Progenitor cell of endocrine pancreas (in vitro differentiated cells): ENCODE measurements at places on chromosomes 16 and 17. TPM values are rescaled to one million over a fixed set of nuclear protein-coding genes. Genes with fewer than 3 reads are reported as not detected.
A peak's percentile ranks its signal among the peaks of the same experiment; 100 is the strongest.

DNA sequence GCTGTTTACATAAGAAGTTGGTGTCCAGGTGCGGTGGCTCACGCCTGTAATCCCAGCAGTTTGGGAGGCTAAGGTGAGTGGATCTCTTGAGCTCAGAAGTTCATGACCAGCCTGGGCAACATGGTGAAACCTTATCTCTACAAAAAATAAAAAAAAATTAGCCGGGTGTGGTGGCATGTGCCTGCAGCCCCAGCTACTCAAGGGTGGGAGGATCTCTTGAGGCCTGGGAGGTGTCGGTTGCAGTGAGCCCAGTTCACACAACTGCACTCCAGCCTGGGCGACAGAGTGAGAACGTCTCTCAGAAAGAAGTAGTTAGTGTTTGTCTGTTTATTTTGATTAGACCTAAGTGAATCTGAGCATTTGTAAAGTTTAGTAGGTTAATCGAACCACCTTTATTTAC lies 12.8 kb downstream of the DDX19A start:
- DNase-seq = no peak

DNA sequence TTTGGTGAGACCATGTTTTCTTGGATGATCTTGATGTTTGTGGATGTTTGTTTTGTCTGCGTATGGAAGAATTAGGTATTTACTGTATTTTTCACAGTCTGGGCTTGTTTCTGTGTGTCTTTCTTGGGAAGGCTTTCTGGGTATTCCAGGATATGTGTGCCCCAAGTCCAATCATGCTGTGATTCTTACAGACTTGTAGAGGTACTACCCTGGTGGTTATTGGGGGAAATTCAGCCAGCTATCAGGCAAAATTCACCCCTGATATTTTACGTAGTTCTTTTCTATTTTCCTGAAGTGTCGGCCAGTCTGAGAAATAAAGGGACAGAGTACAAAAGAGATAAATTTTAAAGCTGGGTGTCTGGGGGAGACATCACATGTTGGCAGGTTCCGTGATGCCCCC lies 33.4 kb upstream of the ARL4D start:
- no peak for DNase-seq

DNA sequence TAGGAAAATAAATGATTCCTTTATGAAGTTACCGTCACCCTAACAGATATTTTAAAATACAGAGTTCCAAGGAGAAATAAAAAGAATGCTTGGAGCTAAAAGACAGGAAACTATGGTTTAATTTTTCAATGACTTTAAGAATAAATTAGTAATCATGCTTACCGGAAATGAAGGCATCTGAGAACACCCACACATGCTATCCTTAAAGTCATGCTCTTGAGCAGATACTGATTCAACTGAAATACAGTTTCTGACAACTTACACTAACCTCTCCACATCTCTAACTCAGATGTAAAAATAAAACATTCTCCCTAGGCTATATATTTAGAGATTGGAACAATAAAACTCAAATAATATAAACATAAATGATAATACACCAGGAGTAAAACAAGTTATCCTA lies 7.8 kb downstream of the PSMD12 start:
- no peak for DNase-seq

- no peak for DNase-seq
Observed at GRCh38 chr17:5897275-5897911, 172.8 kb upstream of the WSCD1 start.

DNA sequence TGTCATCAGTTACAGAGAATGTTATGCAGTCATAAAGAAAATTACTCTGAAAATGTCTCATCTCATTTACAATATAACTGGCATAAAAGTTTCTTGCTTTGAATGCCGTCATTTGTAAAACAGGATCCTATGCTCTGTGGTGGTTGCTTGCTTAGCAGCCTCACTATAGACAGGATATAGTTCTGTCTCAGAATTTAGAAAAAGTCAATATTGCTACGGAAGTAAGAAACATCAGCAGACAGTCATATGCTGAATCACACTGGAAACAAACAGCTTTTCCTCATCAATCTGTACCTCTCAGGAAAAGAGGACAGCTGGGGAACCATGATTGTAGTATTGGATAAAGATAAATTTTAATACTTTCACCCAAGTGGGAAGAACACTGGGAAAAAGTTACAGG lies 105.5 kb downstream of the MYO1D start:
- no peak for DNase-seq

DNA sequence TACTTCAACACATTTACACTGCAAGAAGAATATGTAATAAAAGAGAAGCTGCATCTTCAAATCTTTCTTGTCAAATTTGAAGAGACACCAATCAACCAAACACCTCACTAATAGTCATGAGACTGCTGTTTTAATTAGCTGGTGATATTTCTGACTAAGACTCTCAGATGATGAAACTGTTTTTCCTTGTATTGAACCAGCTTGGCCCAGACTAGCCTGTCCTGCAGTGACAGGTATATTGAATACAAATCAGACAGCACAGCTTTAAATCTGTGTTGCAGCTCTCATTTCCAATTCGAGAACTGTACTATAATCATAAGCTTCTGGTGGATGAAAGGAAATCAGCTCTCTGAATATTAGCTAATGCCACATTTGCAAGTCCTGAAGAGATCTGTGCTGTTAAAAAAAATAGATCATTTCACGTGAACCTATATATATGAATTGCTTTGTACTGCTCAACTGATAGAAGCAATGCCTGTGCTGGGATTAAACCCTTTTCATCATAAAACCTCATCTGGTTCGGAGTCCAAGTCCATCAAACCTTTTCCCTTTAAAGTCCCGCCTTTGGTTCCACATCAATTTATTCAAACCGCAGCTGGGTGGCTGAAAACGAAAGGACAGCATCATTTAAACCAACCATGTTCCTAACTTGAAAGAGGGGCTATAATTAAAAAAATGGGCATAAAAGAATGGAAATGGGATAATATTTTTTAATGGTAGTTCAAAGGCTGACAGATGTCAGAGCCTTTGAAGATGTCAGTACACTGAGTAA lies 306.2 kb downstream of the CEP112 start:
- no peak for DNase-seq

DNA sequence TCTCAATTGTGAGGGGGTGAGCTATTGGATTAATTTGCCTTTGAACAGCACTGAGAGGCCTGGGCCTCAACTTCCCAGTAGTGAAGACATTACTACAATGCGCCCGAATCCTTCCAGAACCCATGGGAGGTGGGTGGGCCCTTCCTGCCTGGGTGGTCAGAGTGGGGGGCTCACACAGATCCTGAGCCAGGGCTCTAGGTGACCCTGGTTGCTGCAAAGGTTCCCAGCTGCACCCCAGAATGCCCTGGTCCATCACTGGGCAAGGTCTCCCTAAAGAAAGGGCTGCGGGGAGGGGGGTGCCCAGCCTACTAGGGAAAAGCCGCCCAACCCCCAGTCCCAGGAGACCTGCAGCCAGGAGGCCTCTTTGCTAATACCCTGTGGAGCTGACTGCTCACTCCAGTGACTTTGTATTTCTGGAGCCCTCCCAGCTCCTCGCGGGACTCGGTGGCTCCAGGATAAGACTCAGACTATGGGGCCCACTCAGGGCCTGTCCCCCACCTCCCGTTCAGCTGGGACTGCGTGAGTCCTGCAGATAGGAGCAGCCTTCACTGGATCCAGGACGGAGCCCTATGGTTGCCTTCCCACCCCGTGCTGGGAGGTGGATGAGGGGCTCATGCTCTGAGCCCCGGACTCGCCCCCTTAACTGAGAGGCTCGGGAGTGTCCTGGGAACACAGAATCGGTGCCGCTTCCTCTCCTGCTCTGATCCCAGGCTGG lies 40.2 kb downstream of the SLC7A5 start:
- DNase-seq = no peak

GRCh38 chr16:88417684-88418476 lies 35.1 kb downstream of the ZNF469 start:
- no peak for DNase-seq

GRCh38 chr17:78715000-78715771 lies 66.9 kb downstream of the CYTH1 start:
- DNase-seq = no peak

- no peak for DNase-seq
Observed at GRCh38 chr16:81692021-81692420, 87.1 kb upstream of the PLCG2 start.

- DNase-seq = no peak
Observed at GRCh38 chr16:89485701-89486246, 4.6 kb downstream of the ANKRD11 start.

- peak; percentile 48 for DNase-seq
Observed at GRCh38 chr17:63842173-63842539, 329 bp downstream of the SMARCD2 start.

- no peak for DNase-seq
Observed at GRCh38 chr17:73874008-73874720, 229.9 kb upstream of the SDK2 start.

GRCh38 chr17:80614332-80615047 lies 69.9 kb downstream of the RPTOR start:
- DNase-seq = no peak

- DNase-seq = no peak
Observed at GRCh38 chr16:85157813-85158742, 45.8 kb upstream of the CIBAR2 start.

DNA sequence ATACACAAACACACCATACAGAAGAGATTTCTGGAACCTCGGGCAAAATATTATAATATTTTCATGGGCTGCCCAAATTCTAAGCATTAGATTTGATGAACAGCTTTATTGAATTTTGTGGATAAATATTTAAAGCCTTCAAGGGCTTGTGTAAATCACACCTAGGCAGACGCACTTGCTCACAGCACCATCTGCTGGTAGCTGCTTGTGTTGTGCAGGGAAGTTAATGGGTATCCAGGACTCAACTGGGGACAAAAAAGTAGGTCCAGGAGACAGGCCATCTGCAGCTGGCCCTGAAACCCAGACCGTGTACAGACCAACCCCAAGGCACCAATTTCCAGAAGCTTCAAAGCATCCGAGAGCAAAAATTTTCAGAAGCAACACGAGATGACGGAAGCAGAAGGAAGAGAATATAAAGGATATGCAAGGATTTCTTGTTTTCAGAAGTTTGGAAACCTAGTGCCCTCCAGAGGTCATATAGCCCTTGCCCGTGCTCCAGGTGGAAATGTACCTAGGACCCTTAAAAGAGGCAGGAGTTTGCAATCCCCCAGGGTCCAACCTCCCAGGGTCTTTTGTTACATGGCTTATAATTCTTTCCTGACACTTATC lies 140.0 kb downstream of the CHD9NB start:
- peak; percentile 61 for DNase-seq

GRCh38 chr17:8490256-8491023 lies 54.8 kb downstream of the NDEL1 start:
- DNase-seq = no peak

- no peak for DNase-seq
Observed at GRCh38 chr17:72732893-72733618, 359.4 kb downstream of the SLC39A11 start.

- peak; percentile 72 for DNase-seq
Observed at GRCh38 chr17:81552244-81553017, at the start of gene FAAP100. Gene FAAP100 (minus strand): TSS chr17:81552353. CDS start chr17:81552330, 23 bp downstream.

GRCh38 chr17:78710607-78711006 lies 71.5 kb downstream of the CYTH1 start:
- no peak for DNase-seq

- DNase-seq = no peak
Observed at GRCh38 chr17:17154981-17155380, 51.2 kb downstream of the PLD6 start.

DNA sequence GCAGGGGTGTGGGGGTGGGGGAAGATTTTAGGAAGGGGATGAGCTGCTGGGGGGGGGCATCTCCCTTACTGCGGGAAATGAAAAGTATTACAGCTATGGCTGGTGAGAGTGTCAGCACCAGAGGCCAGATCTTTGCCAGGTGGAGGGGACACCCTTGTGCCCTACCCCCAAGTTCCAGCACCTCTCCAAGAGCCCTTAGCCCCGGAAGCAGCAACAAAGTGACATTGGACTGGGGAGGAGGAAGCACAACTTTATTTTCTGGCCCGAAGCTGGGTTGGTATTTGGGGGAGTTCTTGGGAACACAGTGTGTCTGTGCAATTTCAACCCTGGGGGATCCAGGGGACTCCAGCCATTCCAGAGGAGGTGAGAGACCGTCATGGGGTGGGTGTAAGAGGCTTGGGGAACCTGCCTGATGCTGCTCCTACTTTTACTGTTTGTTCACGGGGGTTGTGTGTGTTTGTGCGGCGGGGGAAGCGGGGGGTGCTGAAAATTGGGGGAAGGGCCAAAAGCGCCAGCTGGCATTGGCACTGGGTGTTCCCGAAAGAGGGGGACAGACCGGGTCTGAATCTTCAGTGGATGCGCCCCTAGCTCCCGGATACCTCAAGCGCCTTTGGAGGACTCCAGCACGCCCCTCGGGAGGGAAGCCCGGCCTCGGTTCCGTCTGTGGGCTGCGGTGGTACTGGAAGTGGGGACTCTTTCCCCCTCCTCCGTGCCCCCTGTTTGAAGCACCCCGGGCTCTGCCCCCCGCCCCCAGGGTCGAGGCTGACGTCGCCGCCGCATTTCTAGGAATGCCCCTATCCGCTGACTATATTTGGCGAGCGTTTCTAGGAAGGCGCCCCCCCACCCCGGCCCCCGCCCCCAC lies 230.3 kb downstream of the MRTFB start:
- DNase-seq = no peak

- DNase-seq = no peak
Observed at GRCh38 chr17:29650396-29650795, 27.7 kb upstream of the CORO6 start.

DNA sequence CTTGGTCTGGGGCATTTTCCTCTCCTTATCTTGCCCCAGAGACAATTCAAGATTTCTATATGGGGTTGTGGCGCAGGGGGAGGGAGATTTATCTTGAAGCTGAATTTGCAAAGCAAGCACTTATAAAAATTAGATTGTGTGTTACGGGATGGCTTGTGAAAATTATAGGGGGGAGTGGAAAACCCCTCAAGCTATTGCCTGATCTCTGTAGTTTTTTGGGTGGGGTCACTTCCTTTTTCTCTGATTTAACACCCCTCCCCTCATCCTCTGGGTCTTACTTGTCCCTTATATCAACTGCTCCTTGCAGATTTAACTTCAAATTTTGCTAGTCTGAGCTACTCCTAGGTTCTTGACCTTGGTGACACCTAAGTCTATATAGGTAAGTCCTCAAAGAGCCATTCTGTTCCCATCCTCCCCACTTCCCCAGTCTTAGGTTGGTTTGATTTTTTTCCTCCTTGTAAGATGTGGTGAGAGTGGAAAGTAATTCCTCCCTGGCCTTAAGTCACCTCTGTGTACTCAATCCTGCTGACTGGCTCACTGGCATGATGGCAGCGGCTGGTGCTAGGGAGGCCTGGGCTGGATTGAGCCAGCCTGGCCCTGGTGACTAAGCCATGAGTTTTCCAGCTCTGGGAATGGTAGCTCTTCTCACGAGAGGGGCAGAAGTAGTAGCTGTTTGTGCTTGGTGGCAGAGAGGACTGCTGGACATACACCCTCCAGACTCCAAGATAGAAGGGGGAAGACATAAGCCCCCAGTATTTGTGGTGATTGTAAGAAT lies 2.3 kb downstream of the ARL4D start:
- no peak for DNase-seq

The CCDC182 gene
- not detected in 2 replicates for total RNA-seq

The RAB34 gene
- 147 and 150 TPM in 2 replicates for total RNA-seq

The RCVRN gene
- not detected in 2 replicates for total RNA-seq

The TEX14 gene
- total RNA-seq = 0.11 and 0.22 TPM in 2 replicates

The PHOSPHO1 gene
- not detected in 2 replicates for total RNA-seq
